RPMI7951 (cell line): ENCODE measurements at places on chromosomes 4 and X. TPM values are rescaled to one million over a fixed set of nuclear protein-coding genes. Genes with fewer than 3 reads are reported as not detected.

Gene XAGE2
- total RNA-seq, result not detected in 2 replicates

Gene SH3RF1
- total RNA-seq, result 6.3 and 9.4 TPM in 2 replicates

Gene ASB9
- total RNA-seq, result 12.3 and 17.5 TPM in 2 replicates

Gene UBA1
- total RNA-seq, result 254 and 283 TPM in 2 replicates

Gene LNX1
- 5.0 and 5.3 TPM in 2 replicates for total RNA-seq

Gene PDLIM3
- total RNA-seq, result 13.6 and 21.7 TPM in 2 replicates

Gene CXXC4
- not detected in 2 replicates for total RNA-seq

Gene WAS
- 0.84 and 1.5 TPM in 2 replicates for total RNA-seq

Gene PFKFB1
- 0.20 TPM in 1 of 2 replicates, not detected in the other for total RNA-seq

Gene RIPPLY1
- not detected in 2 replicates for total RNA-seq

Gene KCNIP4
- total RNA-seq, result not detected in 2 replicates

Gene ATP1B4
- not detected in 2 replicates for total RNA-seq

Gene SPANXA1
- total RNA-seq, result 3.8 and 69.2 TPM in 2 replicates

Gene CHM
- 17.1 and 21.1 TPM in 2 replicates for total RNA-seq

Gene F8A2
- not detected in 2 replicates for total RNA-seq

Gene MAGEA8
- 1.1 and 1.4 TPM in 2 replicates for total RNA-seq

Gene KLHL4
- 2.7 and 3.0 TPM in 2 replicates for total RNA-seq

Gene IBSP
- total RNA-seq, result not detected in 2 replicates

Gene EVC2
- total RNA-seq, result 2.6 and 3.4 TPM in 2 replicates

Gene YIPF7
- not detected in 2 replicates for total RNA-seq

Gene DMD
- 2.0 and 2.1 TPM in 2 replicates for total RNA-seq

Gene S100P
- not detected in 2 replicates for total RNA-seq

Gene TRIM75
- not detected in 2 replicates for total RNA-seq

Gene TLR10
- 0.10 TPM in 1 of 2 replicates, not detected in the other for total RNA-seq

Gene PAGE5
- total RNA-seq, result 41.0 and 56.8 TPM in 2 replicates

Gene IL3RA
- total RNA-seq, result not detected in 2 replicates

Gene TCEANC
- total RNA-seq, result 0.88 and 1.7 TPM in 2 replicates

Gene HSD17B13
- total RNA-seq, result 0.49 TPM in 1 of 2 replicates, not detected in the other

Gene ZNF185
- 2.9 and 3.3 TPM in 2 replicates for total RNA-seq

Gene ZCCHC18
- 0.20 TPM in 1 of 2 replicates, not detected in the other for total RNA-seq

Gene IL21
- total RNA-seq, result not detected in 2 replicates

Gene MSX1
- 6.4 and 7.6 TPM in 2 replicates for total RNA-seq

Gene PAGE4
- total RNA-seq, result not detected in 2 replicates

Gene TRIM61
- 0.20 TPM in 1 of 2 replicates, not detected in the other for total RNA-seq

Gene SLC34A2
- not detected in 2 replicates for total RNA-seq

Gene UGT2A1
- total RNA-seq, result not detected in 2 replicates

Gene SATL1
- total RNA-seq, result not detected in 2 replicates

Gene GPR50
- total RNA-seq, result not detected in 2 replicates

Gene SHROOM2
- total RNA-seq, result 27.3 and 29.3 TPM in 2 replicates

Gene CXCL3
- total RNA-seq, result 1.1 and 1.8 TPM in 2 replicates

Gene QRFPR
- total RNA-seq, result not detected in 2 replicates

Gene FGFBP2
- total RNA-seq, result 0.20 TPM in 1 of 2 replicates, not detected in the other

Gene HTT-AS
- total RNA-seq, result not detected in 2 replicates

Gene HERC3
- 7.8 and 10.1 TPM in 2 replicates for total RNA-seq

Gene NUDT10
- total RNA-seq, result 0.68 and 0.96 TPM in 2 replicates

Gene MFAP3L
- 0.48 and 1.9 TPM in 2 replicates for total RNA-seq

Gene RBM47
- total RNA-seq, result 7.0 and 8.5 TPM in 2 replicates

Gene IGSF1
- 0.39 and 0.84 TPM in 2 replicates for total RNA-seq

Gene ARX
- total RNA-seq, result not detected in 2 replicates

Gene WDR44
- 8.6 and 13.0 TPM in 2 replicates for total RNA-seq

Gene UGT2B11
- not detected in 2 replicates for total RNA-seq

Gene NHS
- 6.8 and 7.1 TPM in 2 replicates for total RNA-seq

Gene UCP1
- total RNA-seq, result not detected in 2 replicates
